ENCODE measurements at places on chromosomes 2 and 18. TPM values are rescaled to one million over a fixed set of nuclear protein-coding genes. Genes with fewer than 3 reads are reported as not detected.

GRCh38 chr18:26442126-26442525, 106.2 kb downstream of the KCTD1 start:
- no peak for DNase-seq

GRCh38 chr2:238897122-238897880, 49.4 kb downstream of the TWIST2 start:
- no peak for DNase-seq

DNA sequence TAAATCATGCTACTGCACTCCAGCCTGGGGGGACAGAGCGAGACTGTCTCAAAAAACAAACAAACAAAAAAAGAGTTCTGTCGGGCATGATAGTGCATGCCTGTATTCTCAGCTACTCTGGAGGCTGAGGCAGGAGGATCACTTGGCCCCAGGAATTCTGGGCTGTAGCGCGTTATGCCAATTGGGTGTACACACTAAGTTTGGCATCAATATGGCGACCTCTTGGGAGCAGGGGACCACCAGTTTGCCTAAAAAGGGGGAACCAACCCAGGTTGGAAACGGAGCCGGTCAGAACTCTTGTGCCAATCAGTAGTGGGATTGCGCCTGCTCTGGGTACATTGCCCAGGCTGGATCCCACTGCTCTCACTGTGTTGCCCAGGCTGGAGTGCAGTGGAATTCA, 49.7 kb downstream of the SDC1 start:
- no peak for DNase-seq

DNA sequence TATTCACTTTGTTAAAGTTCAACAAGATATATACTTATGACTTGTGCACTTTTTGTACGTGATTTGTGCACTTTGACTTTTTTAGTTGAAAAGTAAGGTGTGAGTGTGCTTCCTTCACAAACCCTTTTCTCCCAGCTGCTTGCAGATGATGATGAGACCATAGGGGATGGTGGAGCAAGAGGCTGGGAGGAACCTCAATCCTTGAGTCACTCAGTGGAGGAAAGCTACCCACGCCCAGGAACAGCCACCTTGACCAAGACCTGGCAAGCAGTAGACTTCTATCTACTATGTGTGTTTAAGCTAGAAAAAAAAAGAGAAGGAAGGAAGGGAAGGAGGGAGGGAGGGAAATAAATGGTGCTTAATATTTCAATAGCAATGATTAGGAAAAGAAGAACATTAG, 25.2 kb upstream of the TAF1B start:
- no peak for DNase-seq

GRCh38 chr2:215839309-215839708, 174.0 kb downstream of the MREG start:
- no peak for DNase-seq

- DNase-seq, result peak; percentile 81
Observed at GRCh38 chr2:27754138-27754588, 17.4 kb upstream of the MRPL33 start.

DNA sequence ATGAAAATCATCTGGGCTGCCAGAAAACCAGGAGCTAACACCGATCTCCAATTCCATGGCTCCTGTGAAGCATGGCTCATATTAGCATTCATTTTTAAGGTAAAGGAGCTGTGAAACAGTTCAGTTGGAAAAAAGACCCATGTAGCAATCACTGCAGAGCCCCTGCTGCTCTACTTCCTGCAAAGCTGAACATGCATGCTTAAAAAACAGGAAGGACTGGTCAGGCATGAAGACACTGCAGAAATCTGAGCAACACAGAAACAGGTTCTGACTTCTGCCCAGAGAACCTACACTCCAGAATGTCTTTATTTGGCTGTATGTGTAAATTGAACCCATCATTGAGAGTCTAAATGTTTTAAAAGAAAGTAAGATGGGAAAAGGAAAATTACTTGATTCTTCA, 950.6 kb downstream of the DCDC2C start:
- DNase-seq, result no peak

DNA sequence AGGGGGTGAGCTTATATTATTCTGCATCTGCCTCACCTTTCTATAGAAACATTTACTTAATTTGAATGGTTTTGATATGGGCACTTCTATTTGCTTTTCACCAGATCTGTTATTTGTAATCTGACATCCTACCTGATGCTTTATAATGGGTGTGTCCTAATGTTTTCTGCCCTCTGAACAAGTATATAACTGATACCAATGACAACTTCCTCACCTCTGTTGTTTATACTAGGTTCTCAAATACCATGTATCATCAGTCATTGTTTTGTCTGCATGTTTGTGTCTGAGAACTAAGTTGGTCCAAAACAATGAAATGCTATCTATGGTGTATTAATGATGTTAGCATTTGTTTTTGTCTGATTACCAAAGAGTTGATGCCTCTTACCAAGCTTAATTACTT, 45.8 kb downstream of the ITGA6 start:
- no peak for DNase-seq

GRCh38 chr2:240819858-240820606, at the start of gene KIF1A:
TSS of gene KIF1A (minus strand) at chr2:240820219. CDS start at chr2:240797752, 22,467 bp downstream.
- no peak for DNase-seq

- no peak for DNase-seq
Observed at GRCh38 chr2:130365963-130366362, 10.1 kb downstream of the PTPN18 start.

DNA sequence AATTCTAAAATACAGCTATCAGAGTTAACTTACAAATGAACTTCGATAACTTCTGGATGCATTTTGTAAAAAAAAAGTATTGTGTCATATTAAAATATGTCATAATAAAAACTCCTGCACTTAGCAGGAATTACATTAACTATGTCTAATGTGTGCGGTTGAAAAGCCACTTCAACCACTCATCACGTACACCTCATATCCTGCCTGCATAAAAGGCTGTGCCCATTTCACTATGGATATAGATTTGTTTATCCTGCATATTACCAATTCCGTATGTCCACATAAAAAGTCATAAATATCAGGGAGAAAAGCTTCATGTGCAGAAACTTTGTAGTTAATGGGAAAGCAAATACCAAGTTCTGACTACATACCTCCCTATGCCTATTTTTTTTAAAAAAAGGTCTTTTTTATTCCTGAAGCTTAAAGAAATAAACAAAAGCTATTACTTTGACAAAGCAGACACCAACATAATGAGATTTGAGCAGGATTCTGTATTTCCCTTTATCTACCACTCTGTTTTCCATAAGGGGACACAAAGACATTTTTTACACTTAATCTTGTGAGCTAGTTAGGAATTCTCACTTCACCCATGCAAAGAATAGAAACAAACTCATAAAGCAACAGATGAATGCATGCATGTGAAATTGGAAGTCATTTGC, 96.1 kb downstream of the PPP1R1C start:
- DNase-seq, result no peak

Gene KIAA2012
- total RNA-seq, result under 0.01 TPM

Gene CLIP4
- 61.5 TPM for total RNA-seq

Gene UGT1A3
- not detected for total RNA-seq

Gene KIF5C
- under 0.01 TPM for total RNA-seq

Gene AMER3
- not detected for total RNA-seq

Gene EML6
- total RNA-seq, result 0.32 TPM

Gene SLC14A1
- total RNA-seq, result 0.86 TPM

Gene MARCHF4
- total RNA-seq, result 5.2 TPM

Gene MDH1B
- total RNA-seq, result 1.3 TPM

Measured in fibroblast of villous mesenchyme (primary cell).